ENCODE measurements at places on chromosomes 3 and 15. TPM values are rescaled to one million over a fixed set of nuclear protein-coding genes. Genes with fewer than 3 reads are reported as not detected.

Gene ZNF620
- 0.87 TPM for total RNA-seq

Gene SPINK8
- not detected for total RNA-seq

Gene ACP3
- 27.1 TPM for total RNA-seq

Gene NR1I2
- total RNA-seq = not detected

Gene GOLGA8M
- 2.5 TPM for total RNA-seq

Gene TMC3
- not detected for total RNA-seq

Gene PLSCR4
- 18.1 TPM for total RNA-seq

Gene CPLX3
- total RNA-seq = not detected

Gene STXBP5L
- total RNA-seq = under 0.01 TPM

Gene TMEM202
- total RNA-seq = not detected

Gene CCDC54
- total RNA-seq = not detected

Gene INTS14
- 38.6 TPM for total RNA-seq

Gene ANO10
- total RNA-seq = 90.9 TPM

Gene HES1
- 3.8 TPM for total RNA-seq

Gene ILDR1
- total RNA-seq = not detected

Gene P2RY13
- not detected for total RNA-seq

Gene ETV5
- total RNA-seq = 59.5 TPM

Gene MYZAP
- total RNA-seq = 1.6 TPM

Gene MST1R
- total RNA-seq = 0.33 TPM

Gene EFHB
- 0.11 TPM for total RNA-seq

Gene CPEB1
- total RNA-seq = 35.2 TPM

Gene LHFPL4
- total RNA-seq = not detected

Gene CAPN3
- total RNA-seq = 0.44 TPM

Gene LNP1
- total RNA-seq = 5.8 TPM

Gene ACSBG1
- total RNA-seq = 0.25 TPM

Gene WWTR1
- 24.1 TPM for total RNA-seq

Gene MASP1
- 56.8 TPM for total RNA-seq

Gene MUC4
- total RNA-seq = under 0.01 TPM

Gene ZNF80
- not detected for total RNA-seq

Gene SLC28A1
- 0.12 TPM for total RNA-seq

Gene SH2D7
- not detected for total RNA-seq

Gene PPP1R14D
- not detected for total RNA-seq

Gene CLDN16
- total RNA-seq = not detected

Gene IL20RB
- total RNA-seq = 1.8 TPM

Gene PLD1
- 16.7 TPM for total RNA-seq

Gene NRG4
- total RNA-seq = not detected

Gene MED12L
- 0.25 TPM for total RNA-seq

Gene UBA7
- 32.4 TPM for total RNA-seq

Gene NR2E3
- total RNA-seq = 0.25 TPM

Gene WDR93
- under 0.01 TPM for total RNA-seq

Gene CATSPER2
- 2.1 TPM for total RNA-seq

Gene CDHR4
- 0.12 TPM for total RNA-seq

Gene CNTN6
- not detected for total RNA-seq

Gene TMEM212
- total RNA-seq = not detected

Gene AGBL1
- total RNA-seq = not detected

Gene GOLGA8N
- total RNA-seq = 11.4 TPM

Gene TF
- under 0.01 TPM for total RNA-seq

Gene CEP152
- 19.9 TPM for total RNA-seq
